ENCODE measurements at places on chromosomes 5 and 9.

GRCh38 chr9:83334320-83334719 is 203.9 kb downstream of the FRMD3 start:
- no peaks in the 10 kb centered on the region for H3K27me3 ChIP-seq
- DNase-seq: peak; percentile 16
- H3K4me1 ChIP-seq: no peaks in the 10 kb centered on the region
- no peak overlapping the region for H3K4me3 ChIP-seq
- no peak overlapping the region for H3K27ac ChIP-seq

DNA sequence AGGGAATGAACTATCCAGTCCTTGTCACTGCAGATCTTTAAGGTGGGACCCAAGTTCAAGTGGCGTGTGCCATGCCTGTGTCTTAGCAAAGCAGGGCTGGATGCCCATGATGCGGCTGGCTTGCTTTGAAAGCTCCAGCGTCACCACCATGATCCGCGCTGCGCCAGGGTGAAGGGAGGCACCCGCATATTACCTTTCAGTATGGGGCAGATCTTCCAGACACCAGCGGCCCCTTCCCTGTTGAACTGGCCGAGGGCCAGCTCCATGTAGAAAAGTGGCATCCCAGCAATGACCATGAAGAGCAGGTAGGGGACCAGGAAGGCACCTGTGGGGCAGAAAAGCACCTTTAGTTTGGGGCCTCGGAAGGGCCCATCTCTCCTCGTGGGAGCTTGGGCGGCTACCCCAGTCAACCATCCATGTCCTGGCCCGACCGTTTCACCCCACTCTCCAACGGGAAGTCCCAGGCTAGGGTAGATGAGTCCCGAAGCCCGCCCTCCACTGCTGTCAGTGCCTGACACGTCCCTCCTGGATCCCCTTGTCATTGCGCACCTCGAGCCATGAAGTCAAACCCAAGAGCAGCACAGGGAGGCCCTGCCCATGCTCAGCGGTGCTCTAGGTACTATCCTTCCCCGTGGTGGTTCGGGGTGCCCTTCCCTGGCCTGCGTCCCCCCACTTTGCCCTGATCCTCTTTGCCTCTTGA is 3.9 kb downstream of the SLC6A3 start:
- DNase-seq: no peak
- H3K4me3 ChIP-seq: no peak overlapping the region
- H3K36me3 ChIP-seq: no peaks in the 10 kb centered on the region
- H3K27me3 ChIP-seq: peaks cover 28% of the 10 kb centered on the region

GRCh38 chr5:179118756-179119414 is 58.7 kb downstream of the ZNF354C start:
- H3K4me3 ChIP-seq: no peak overlapping the region
- DNase-seq: no peak
- no peaks in the 10 kb centered on the region for H3K36me3 ChIP-seq

DNA sequence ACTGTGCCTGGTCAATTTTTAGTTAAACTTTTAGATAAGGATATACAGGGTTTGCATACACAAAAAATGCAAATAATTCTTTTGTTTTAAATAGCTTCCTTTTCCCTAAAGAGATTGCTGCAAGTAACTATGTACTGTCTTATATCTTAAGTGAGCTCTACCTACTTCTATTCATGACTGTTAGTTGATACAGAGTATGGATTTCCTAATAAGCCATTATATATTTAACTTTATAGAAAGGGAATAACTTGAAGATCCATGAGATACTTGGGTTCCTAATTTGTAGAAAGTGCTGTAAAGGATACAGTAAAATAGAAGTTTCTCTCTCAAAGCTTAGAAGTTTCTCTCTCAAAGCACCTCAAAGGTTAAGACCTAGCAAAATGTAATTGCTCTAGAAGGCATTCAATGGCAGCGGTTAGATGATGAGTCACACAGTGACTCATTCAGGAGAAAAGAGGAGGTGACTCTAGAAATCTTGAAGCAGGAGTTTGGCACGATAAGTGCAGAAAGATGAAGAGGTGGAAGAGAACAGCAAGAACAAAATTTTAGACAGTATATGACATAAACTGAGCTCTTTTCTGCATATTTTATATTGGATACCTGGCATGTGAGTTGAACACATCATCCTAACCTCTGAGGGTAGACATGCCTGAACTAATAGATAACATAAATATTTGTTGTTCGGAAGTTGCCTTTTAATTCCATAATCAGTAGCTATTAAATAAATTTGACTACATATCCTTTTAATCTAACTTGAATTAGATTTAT is 5.5 kb upstream of the DNAJC21 start:
- peaks cover 2% of the 10 kb centered on the region for H3K4me1 ChIP-seq
- no peaks in the 10 kb centered on the region for H3K27me3 ChIP-seq

DNA sequence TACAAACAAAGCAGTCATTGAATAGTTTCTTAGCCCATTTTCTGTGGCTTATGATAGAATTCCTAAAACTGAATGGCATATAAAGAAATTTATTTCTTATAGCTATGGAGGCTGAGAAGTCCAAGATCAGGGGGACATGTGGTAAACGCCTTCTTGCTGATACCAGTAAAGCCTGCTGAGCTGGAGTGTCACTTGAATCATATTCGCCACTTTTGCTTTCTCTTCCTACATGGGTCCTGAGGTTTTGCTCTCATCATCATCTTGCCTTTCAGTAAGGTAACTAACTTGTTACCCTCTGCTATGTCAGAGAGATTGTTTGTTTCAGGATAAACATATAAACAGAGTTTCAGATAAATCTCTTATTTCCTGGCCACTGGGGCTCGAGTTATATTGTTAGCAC is 203.3 kb upstream of the DMRT1 start:
- no peak overlapping the region for H3K27ac ChIP-seq
- H3K4me1 ChIP-seq: no peaks in the 10 kb centered on the region
- H3K36me3 ChIP-seq: no peaks in the 10 kb centered on the region
- no peak overlapping the region for H3K4me3 ChIP-seq
- H3K27me3 ChIP-seq: peaks cover 2% of the 10 kb centered on the region

GRCh38 chr9:38035873-38036272 is 33.2 kb downstream of the SHB start:
- H3K4me1 ChIP-seq: no peaks in the 10 kb centered on the region
- DNase-seq: no peak
- no peak overlapping the region for H3K4me3 ChIP-seq
- H3K27me3 ChIP-seq: no peaks in the 10 kb centered on the region
- no peak overlapping the region for H3K27ac ChIP-seq

- no peak overlapping the region for H3K27ac ChIP-seq
- no peak for DNase-seq
- H3K36me3 ChIP-seq: no peaks in the 10 kb centered on the region
- H3K4me3 ChIP-seq: no peak overlapping the region
- H3K4me1 ChIP-seq: no peaks in the 10 kb centered on the region
Measured at GRCh38 chr9:76213751-76214150, 180.5 kb downstream of the RFK start.

GRCh38 chr5:30661730-30662129 is 531.8 kb upstream of the CDH6 start:
- H3K27me3 ChIP-seq: no peaks in the 10 kb centered on the region
- H3K27ac ChIP-seq: no peak overlapping the region
- no peak for DNase-seq
- H3K36me3 ChIP-seq: no peaks in the 10 kb centered on the region
- H3K4me3 ChIP-seq: no peak overlapping the region
- no peaks in the 10 kb centered on the region for H3K4me1 ChIP-seq

- no peaks in the 10 kb centered on the region for H3K4me1 ChIP-seq
- no peak for DNase-seq
- no peak overlapping the region for H3K4me3 ChIP-seq
- no peaks in the 10 kb centered on the region for H3K36me3 ChIP-seq
- H3K27ac ChIP-seq: no peak overlapping the region
- H3K27me3 ChIP-seq: no peaks in the 10 kb centered on the region
Measured at GRCh38 chr5:123807177-123807945, 295.4 kb downstream of the CSNK1G3 start.

DNA sequence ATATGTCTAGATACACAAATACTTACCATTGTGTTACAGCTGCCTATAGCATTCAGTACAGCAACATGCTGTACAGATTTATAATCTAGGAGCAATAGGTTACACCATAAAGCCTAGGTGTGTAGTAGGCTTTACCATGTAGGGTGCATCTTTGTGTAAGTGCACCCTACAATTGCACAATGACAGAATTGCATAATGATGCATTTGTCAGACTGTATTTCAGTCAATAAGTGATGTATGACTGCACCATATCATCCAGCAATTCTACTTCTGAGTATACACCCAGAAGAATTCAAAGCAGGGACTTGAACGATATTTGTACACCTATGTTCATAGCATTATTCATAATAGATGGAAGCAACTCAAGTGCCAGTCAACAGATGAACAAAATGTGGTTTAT is 100.4 kb upstream of the SLC44A1 start:
- no peak overlapping the region for H3K27ac ChIP-seq
- H3K4me1 ChIP-seq: peaks cover 4% of the 10 kb centered on the region
- no peak for DNase-seq
- no peaks in the 10 kb centered on the region for H3K27me3 ChIP-seq
- no peaks in the 10 kb centered on the region for H3K36me3 ChIP-seq
- H3K4me3 ChIP-seq: no peak overlapping the region

GRCh38 chr5:180873615-180874520 is 12.8 kb upstream of the ZFP62 start:
- no peaks in the 10 kb centered on the region for H3K27me3 ChIP-seq
- peak; percentile 74 for DNase-seq
- peaks cover 9% of the 10 kb centered on the region for H3K4me1 ChIP-seq
- H3K4me3 ChIP-seq: no peak overlapping the region
- no peak overlapping the region for H3K27ac ChIP-seq

- H3K27ac ChIP-seq: no peak overlapping the region
- DNase-seq: no peak
- H3K36me3 ChIP-seq: peaks cover 35% of the 10 kb centered on the region
- no peaks in the 10 kb centered on the region for H3K4me1 ChIP-seq
- no peaks in the 10 kb centered on the region for H3K27me3 ChIP-seq
Measured at GRCh38 chr5:77709340-77709739, 66.8 kb downstream of the TBCA start.

- H3K36me3 ChIP-seq: no peaks in the 10 kb centered on the region
- no peak overlapping the region for H3K27ac ChIP-seq
- no peak overlapping the region for H3K4me3 ChIP-seq
- H3K27me3 ChIP-seq: no peaks in the 10 kb centered on the region
- no peaks in the 10 kb centered on the region for H3K4me1 ChIP-seq
Measured at GRCh38 chr9:86519066-86519615, 164.9 kb upstream of the TUT7 start.

- no peak for DNase-seq
- H3K36me3 ChIP-seq: no peaks in the 10 kb centered on the region
- H3K27ac ChIP-seq: no peak overlapping the region
- H3K27me3 ChIP-seq: no peaks in the 10 kb centered on the region
- H3K4me3 ChIP-seq: no peak overlapping the region
Measured at GRCh38 chr5:158751961-158752655, 347.6 kb downstream of the EBF1 start.

GRCh38 chr5:58369513-58370190 is 90.2 kb downstream of the PLK2 start:
- H3K4me3 ChIP-seq: no peak overlapping the region
- no peak for DNase-seq
- no peaks in the 10 kb centered on the region for H3K27me3 ChIP-seq
- no peaks in the 10 kb centered on the region for H3K36me3 ChIP-seq
- no peaks in the 10 kb centered on the region for H3K4me1 ChIP-seq
- H3K27ac ChIP-seq: no peak overlapping the region

GRCh38 chr5:32765266-32765665 is 54.1 kb downstream of the NPR3 start:
- no peak for DNase-seq
- H3K4me3 ChIP-seq: no peak overlapping the region

GRCh38 chr5:157252711-157253465 is 13.0 kb upstream of the CYFIP2 start:
- H3K4me3 ChIP-seq: no peak overlapping the region
- H3K36me3 ChIP-seq: peaks cover 89% of the 10 kb centered on the region
- H3K27me3 ChIP-seq: no peaks in the 10 kb centered on the region
- H3K27ac ChIP-seq: peak overlapping the region; percentile 59
